CD14-positive monocyte (primary cell): ENCODE measurements at places on chromosomes 1 and 21.

- DNase-seq: no peak
These were observed 29.1 kb downstream of the S100A10 start for GRCh38 chr1:151964510-151964909.

- no peak for DNase-seq
These were observed 146.0 kb upstream of the IVNS1ABP start for GRCh38 chr1:185463011-185463410.

- DNase-seq: no peak
These were observed 18.1 kb upstream of the TMEM81 start for GRCh38 chr1:205102404-205102803.

DNA sequence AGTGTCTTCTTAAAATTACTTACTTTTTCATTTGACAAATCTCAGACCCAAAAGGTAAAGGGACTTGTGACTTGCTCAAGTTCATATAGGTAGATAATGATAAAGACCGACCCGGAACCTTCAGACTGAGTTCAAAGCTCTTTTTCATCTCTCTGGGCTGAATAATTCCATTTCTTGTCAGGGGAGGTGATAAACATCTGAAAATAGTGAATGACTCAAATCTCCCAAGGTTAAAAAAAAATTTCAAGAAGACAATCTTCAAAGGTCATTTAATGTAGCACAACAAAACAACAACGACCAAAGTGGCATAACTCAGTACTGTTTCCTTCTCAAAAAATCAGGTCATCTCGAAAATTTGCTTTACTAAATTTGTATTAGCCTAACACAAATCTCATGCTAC lies 20.6 kb downstream of the LUZP1 start:
- no peak for DNase-seq

DNA sequence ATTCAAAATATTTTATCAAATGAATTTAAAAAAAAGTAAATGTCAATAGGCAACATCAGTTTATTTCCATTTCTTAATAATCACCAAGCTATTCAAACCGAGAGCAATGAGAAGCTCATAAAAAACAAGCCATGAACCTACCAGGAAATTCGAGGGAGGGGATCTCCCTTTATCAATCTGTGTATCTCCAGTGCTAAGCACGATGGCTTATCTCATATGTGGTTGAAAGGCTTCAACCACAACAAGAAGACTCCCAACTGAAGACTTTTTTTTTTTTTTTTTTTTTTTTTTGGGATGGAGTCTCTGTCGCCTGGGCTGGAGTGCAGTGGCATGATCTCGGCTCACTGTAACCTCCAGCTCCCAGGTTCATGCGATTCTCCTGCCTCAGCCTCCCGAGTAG lies 833.3 kb downstream of the USP25 start:
- no peak for DNase-seq

- DNase-seq: no peak
These were observed 9.0 kb downstream of the CD2 start for GRCh38 chr1:116763116-116763786.

- peak; percentile 11 for DNase-seq
These were observed 49.9 kb upstream of the GUCA2A start for GRCh38 chr1:42214447-42214871.

DNA sequence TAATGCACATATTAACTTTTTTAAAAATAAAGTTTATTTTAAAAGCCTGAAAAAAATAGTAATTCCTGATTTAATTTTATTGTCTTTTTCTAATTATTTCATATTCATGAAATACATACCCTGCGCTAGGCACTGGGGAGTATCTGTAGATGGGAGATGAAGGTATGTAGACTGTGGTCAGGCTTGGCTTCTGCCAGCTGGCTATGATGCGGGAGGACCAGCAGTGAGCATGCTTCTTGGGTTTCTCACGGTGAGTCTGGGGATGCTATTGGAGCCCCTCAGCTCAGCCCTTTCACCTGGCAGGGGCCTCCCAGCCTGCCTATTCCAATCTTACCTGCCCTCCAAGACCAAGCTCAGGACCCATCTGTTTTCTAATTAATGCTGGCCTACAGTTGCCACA lies 138.4 kb downstream of the NOS1AP start:
- DNase-seq: no peak

DNA sequence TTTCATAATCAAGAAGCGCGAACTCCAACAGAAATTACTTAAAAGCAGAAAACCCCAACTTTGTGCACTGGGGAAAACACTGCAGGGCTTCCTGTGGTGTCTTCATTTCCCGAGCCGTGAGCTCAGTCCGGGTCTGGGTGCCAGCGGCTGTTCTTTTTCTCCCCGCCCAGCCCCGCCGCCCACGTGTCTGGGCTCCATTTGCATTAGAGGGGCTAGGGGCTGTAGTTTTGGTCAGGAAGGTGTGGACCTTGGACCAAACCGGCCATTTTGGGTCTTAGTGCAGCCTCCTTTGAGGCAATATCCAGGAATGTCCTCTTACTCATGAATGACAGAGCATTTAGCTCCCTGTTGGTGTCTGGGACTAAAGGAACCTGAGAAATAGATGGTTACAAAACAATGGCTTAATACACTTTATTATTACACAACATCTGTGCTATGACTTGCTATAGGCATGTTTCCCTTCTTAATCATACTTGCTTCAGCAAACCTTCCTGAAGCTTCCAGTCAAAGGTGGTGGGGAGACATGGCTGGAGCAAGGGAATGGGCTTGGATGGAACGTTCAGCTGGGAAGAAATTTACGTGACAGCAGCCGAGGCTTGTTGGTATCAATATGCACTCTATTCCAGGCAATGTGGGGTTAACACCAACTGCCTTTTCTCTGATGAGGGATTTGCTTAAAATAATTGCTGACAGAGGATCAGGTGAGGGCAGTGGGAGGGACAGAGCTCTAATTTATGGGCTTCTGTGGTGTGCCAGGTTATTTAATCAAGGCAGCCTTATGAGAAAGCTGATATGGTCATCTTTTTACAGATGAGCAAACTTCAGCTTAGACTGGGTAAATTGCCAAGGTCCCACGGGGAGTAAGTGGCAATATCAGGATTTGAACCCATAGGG lies 1.1 kb downstream of the AGTRAP start:
- peak; percentile 99 for DNase-seq

DNA sequence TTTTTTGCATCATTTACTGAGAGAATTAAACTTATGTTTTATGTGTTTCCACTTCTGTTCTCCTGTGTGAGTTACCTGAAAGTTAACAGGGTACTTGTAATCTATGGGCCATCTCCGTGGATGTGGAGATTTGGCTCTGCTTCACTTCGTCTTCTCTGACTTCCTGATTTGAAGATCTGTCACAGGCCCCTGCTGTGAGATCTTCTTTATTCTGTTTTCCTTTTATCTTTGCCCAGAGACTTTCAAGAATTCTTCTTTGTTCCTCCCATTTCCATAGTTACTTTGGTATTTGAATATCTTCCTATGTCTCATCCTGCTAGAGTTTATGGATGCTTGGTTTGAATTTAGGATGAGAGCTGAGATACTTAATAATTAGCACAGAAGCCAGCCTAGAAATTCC lies 35.4 kb upstream of the PKN2 start:
- DNase-seq: no peak

DNA sequence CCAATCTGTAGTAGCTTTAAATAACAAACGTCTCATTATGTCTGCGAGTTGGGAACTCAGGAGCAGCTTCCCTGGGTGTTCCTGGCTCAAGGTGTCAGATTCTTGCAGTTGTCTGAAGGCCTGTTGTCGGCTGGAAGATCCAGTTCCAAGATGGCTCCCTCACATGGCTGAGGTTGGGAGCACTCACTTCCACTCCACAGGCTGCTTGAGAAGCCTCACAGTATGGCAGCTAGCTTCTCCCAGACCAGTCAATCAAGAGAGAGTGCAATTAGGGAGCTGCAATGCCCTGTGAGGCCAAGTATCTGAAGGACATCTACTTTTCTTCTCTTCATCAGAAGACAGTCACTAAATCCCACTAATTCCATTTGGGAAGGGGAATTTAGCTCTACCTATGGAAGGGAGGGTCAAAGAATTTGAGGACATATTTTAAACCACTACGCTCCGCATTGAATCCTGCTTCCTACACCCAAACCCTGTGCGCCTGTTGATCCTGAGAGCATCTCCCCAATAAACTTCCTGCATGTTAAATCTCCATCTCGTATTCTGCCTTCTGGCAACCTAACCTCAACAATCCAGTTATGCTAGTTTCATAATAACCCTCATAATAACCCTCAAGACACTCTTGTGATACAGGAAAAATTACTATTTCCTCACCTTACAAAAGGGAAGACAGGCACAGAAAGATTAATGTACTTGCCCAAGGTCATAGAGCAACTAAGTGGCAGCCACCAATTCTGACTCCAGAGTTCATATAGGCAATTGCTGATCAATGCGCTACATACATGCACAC lies 3.6 kb upstream of the VPS26C start:
- DNase-seq: no peak

GRCh38 chr1:162882248-162882674 lies 21.3 kb upstream of the CCDC190 start:
- DNase-seq: no peak

- no peak for DNase-seq
These were observed 51.8 kb upstream of the COL18A1 start for GRCh38 chr21:45353200-45353599.

DNA sequence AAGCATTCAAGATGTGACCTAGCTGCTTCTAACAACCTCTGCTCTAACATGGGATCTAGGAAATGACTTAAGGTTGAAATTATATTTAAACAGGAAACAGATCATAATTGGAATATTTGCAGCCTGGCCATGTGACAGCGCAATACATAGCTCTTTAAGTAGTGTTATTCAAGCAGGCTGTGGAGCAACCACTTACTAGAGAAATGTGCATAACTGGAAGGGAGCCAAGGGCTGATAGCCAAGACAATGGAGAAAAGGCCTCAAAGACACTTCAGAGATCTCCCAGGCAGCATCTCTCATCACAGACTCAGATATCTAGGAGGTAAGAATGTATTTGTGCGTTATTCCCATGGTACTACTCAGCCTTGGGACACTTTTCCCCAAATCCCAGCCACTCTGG lies 823.0 kb upstream of the PRMT6 start:
- no peak for DNase-seq

DNA sequence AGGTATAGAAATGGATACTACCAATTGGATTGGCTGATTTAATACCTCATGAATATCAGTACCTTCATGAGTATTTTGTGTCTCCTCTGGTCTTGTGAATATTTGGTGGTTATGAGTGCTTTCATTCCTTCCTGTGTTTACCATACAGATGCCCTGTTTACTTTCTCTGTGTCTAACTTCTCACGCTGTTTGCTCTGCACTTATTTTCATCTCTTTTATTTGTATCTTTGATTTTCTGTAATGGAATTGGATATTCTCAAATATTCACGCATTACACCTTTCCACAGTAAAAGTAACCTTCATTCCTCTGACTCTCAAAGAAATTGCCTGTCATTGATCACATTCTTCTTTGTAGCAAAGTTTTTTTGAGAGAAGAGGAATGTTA lies 16.8 kb downstream of the CNST start:
- DNase-seq: no peak

DNA sequence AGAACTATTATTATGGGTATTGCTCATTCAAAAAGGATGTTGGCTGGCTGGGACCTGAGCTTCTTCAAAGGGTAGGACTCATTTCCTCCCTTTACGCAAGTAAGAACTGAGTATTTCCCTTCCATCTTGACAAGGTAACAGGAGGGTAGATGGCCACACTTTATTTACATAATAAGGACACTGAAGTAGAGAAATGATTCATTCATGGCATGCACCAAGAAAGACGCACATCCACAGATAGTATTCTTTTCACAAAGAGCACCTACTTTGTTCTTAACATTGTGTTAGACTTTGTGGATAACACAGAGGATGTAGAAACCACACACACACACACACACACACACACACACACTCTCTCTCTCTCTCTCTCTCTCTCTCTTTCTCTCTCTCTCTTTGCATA lies 82.9 kb downstream of the FAM78B start:
- DNase-seq: no peak

DNA sequence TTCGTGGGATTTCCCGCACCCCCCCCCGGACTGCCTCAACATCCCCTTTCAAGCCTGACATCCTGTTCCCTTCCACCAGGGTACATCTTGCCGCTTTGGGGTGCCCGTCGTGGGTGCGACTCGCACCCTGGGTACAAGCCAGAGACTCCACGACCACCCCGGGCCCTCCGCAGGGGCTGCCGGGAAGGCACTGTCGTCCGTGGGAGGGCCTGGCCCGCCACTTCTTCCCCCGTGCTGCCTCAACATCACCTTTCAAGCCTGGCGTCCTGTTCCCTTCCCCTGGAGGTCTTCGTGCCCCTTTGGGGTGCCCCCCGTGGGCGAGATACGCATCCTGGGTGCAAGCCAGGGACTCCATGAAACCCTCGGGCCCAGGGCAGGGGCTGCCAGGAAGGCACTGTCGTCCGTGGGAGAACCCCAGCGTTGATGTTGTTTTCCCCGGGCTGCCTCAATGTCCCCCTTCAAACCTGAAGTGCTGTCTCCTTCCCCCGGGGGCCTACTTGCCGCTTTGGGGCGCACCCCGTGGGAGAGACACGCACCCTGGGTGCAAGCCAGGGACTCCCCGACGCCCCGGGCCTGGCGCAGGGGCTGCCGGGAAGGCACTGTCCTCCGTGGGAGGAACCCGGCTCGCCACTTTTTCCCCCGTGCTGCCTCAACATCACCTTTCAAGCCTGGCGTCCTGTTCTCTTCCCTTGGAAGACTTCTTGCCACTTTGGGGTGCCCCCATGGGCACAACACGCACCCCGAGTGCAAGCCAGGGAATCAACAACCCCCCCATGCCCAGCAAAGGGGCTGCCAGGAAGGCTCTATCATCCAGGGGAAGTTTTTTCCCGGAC lies 138.6 kb downstream of the LIPI start:
- DNase-seq: no peak
